ENCODE measurements at places on chromosomes 1 and 21.

- no peak for DNase-seq
Measured at GRCh38 chr1:42998386-42998785, 39.7 kb upstream of the SLC2A1 start.

- DNase-seq = peak; percentile 88
Measured at GRCh38 chr1:40709100-40709801, 17.7 kb downstream of the NFYC start.

DNA sequence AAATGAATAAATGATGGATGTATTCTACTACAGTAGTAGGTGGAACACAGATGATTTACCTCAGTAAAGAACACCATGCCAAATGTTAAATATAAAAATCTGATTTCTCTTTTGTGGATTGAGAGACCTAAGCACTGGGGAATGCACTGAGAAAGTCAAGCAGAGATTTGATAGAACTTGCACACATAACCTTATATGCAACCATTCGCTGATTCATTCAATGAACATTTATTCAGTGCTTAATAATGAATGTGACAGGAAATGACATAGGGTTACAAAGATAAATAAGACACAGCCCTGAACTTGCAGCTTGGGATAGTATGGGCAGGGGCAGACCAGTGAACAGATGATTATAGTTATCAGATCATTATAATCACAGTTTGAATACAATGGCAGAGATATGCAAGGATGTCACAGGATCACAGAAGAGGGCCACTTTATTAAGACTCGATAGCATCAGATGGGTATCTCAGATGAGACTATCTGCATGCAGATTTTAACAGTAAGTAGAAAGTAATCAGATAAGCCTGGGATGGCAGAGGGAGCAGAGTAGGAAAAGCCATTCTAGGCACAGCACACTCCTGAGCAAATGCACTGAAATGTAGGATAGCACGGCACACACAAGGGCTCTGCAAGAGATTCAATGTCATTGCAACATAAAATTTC is 169.4 kb downstream of the ASTN1 start:
- DNase-seq = no peak

DNA sequence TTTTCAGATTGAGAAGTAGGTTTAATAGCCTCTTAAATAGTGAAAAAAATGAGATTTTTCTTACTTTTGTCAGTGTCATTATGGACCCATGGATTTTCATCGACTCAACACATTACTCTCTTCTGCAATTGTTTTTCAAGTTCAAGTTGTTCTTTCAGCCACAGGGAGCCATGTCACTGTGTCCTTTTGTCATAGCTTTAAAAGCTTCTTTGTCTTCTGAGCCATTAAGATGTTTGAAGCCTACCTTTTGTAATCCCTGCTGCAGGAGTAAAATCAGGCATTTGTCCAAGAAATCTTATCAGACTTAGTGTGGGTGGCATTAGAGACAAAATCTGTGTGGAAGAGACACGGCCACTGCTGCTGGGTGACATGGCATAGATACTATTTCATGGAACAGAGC is 92.8 kb upstream of the ZP4 start:
- no peak for DNase-seq

- peak; percentile 78 for DNase-seq
Measured at GRCh38 chr1:32650248-32650751, at the start of gene ZBTB8OS. ZBTB8OS (minus strand) TSS chr1:32650550; CDS start chr1:32650529, 21 bp downstream.

GRCh38 chr1:10001016-10001665 is 4.1 kb downstream of the RBP7 start:
- DNase-seq = no peak

DNA sequence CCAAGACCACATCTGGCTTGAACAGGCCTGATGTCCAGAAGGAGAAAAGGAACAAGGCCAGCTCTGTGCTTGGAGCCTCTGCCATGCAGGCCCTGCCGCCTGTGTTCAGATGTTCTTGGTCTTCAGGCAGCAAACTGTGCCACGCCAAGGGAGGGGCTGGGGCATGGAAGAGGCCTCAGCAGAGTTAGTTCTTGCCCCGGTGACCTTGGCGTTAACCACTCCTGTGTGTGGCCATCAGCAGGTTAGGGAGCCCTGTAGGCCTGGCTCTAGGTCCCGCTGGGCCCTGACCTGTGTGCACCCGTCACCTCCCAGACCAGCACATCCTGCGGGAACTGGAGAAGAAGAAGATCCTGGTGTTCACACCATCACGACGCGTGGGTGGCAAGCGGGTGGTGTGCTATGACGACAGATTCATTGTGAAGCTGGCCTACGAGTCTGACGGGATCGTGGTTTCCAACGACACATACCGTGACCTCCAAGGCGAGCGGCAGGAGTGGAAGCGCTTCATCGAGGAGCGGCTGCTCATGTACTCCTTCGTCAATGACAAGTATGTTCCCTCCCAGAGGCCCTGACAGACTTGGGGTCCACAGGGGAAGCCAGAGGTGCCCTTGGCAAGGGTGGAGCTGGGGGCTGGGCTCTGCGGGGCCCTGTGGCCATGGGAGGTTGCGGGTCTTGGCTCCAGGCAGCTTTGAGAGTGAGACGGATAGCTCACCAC is 7.1 kb downstream of the ZC3H12A start:
- no peak for DNase-seq

DNA sequence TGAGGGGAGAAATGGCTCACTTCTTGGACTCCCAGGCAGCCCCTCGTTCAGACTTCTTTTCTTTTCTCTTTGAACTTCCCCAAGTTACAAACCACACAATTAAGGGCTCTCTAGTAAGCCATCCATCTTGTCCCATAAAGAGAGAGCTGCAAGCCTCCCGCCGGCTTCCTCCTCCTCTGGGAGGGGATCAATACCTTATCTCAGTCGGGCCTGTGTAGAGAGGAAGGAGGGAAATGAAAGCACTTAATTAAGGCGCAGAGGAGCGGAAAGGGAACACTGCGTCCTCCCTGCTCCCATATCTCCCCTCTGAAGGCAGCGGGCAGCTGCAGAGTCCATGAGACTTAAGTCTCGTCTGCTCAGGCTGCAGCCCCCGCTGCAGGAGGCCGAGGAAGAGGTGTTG is 112.6 kb upstream of the CSF3R start:
- no peak for DNase-seq

GRCh38 chr1:25594971-25595370 is 21.6 kb upstream of the MAN1C1 start:
- no peak for DNase-seq

GRCh38 chr1:53043271-53043670 is 18.7 kb upstream of the PODN start:
- no peak for DNase-seq

DNA sequence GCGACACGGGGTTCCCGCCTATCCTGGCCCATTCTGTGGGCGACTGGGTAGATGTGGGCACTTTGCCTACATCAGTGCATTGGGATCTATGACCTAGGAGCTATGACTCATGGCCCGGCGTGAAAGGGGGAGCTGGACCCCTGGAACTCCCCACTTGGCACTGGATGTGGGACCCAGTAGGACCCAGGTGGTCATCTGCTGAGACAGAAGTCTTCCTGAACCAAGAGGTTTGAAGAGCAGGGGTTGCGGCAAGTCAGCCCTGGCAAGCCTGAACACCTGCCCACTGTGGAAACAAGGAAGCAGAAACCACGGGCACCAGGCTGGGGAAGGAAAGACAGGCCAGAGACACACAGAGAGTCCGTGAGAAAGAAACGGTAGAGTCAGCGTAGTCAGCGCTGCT is 656.7 kb downstream of the AJAP1 start:
- DNase-seq = no peak

- DNase-seq = no peak
Measured at GRCh38 chr1:163712321-163712720, 390.6 kb downstream of the NUF2 start.

DNA sequence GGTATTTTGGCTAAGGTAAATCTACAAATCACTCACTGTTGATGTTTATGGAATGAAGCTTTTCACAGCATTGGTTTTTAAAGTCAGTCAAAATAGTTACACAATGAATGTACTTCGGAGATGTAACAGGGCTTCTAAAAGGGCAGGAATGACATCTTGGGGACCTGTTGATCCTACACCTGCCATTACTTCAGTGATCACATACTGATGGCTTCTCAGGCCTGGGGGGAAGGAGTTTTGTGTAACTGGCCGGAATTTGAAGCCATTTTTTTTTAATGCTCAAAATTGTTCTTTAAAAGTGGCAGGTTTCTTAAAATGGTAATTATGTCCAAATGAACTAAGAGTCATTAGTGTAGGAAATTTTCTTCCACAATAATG is 11.2 kb downstream of the RPL5 start:
- DNase-seq = no peak

GRCh38 chr1:31433396-31433930 is 20.4 kb downstream of the SERINC2 start:
- DNase-seq = no peak

GRCh38 chr1:235357485-235358373 is 9.5 kb upstream of the TBCE start:
- DNase-seq = peak; percentile 89

- no peak for DNase-seq
Measured at GRCh38 chr21:46461909-46462308, 3.2 kb downstream of the DIP2A start.

DNA sequence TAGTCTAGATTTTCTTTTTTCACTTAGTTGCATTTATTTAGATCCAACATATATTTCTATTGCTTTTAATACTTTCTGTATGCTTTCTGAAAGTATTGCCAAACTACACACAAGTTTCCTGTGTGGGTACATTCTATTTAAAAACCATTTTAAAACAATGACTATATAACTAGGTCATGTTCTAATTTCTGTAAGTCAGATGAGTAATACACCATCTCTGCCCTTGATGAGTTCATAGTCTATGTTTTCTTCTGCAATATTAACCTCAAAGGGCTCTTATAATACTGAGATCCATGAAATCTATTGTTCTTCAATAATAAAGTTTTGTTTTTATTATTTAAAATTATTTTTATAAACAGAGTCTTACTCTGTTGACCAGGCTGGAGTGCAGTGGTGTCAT is 68.3 kb downstream of the RNASEL start:
- no peak for DNase-seq

Measured in NCI-H2107 (cell line).